ENCODE measurements at places on chromosomes 12 and 14.
A peak's percentile ranks its signal among the peaks of the same experiment; 100 is the strongest.

DNA sequence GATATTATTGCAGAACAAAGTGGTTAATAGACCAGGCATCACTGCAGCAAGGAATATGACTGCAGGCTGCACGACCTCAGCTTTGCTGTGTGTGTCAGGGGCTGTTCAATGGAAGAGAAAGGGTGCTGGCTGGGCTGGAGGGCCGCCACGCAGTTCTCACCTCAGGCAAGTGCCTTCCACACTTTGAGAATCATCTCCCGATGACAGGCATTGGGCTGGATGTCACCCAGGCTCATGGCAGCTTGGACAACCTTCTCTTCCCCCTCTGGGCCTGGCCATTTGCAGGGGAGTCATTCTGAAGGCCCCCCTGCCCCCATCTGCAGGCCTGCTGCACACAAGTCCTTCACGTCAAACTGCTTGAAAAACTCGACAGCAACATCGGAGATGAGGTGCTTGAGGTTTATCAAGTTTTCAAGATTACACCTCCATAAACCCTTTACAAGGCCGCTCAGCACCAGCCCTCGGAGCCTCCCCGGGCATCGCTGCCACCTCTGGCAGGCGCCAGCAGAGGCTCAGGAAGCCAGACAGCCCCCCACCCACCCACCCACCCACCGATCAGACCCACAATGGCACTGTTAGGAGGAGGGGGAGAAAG is 165.9 kb upstream of the GSC start:
- DNase-seq: no peak

- DNase-seq: peak; percentile 67
These were observed 37.3 kb upstream of the ATXN2 start for GRCh38 chr12:111636209-111636945.

- no peak for DNase-seq
These were observed 230.5 kb downstream of the SLC25A21 start for GRCh38 chr14:36941783-36942521.

- DNase-seq: no peak
These were observed 196.2 kb downstream of the ZFP36L1 start for GRCh38 chr14:68596701-68597100.

DNA sequence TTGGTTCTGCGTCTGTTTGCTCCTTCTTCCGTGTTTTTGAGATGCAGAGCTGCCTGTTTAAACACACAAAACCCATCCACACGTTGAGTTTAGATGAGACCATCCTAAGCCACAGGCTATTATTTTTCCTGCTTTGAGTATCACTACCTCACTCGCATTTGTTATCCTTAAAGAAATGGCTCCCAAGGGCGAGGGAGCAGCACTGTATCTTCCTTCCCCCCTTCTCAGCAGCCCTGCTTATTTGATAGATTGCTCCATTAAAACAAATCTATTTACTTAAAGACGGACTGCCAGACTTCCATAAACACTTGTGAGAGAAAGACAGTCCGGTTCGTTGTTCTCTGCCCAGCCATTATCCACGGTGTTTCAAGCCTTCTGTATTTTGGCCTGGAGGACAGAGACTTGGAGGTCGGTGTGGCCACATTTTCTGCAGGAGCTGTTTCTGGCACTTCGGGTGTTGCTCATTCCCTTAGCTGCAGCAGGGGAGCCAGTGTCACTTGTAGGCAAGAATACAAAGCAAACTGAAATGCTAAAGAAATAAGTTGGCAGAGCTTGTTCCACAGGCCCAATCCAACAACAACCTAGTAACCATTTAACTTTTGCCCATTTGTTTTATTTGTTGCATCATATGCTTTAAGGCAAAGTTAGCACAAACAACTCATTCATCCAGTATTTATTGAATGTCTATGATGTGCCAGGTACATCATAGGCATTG is 275.4 kb downstream of the TTC6 start:
- DNase-seq: peak; percentile 21

DNA sequence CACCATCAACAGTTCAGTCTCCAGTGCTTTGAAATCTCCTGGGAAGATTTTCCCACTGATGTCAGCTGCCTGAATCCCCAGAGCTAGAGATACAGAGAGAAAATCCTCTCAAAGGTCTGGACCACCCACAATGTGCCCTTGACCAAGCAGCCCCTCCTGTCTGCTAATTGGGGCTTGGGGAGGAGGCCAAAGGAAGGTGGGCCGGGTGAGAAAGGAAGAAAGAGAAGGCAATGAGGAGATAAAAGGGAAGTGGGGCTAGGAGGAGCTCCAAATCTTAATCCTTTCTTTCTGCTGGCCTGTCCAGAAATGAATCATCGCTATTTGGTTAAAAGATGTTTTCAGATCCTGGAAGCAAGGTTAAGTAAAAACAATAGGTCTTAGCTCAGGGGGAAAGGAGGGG is 322.9 kb downstream of the BCL11B start:
- no peak for DNase-seq

DNA sequence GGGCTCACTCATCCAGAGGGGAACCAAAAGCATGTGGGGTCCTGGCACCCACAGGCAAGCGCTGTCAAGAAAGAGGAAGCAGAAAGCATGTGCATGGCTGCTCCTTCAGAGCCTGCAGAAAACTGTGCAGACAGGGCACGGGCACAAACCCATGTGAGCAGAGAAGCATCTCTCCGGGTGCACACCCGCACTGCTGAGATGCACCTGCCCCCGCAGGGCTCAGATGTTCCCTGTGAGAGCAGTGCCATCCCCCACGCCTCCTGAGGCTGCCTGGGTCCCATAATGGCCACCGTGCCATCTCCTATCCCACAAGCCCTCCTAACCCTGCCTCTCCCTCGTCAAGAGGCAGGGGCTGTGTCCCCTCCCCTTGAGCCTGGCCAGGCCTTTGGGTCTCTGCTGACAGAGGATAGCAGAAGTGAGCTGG is 32.3 kb upstream of the INF2 start:
- DNase-seq: no peak

DNA sequence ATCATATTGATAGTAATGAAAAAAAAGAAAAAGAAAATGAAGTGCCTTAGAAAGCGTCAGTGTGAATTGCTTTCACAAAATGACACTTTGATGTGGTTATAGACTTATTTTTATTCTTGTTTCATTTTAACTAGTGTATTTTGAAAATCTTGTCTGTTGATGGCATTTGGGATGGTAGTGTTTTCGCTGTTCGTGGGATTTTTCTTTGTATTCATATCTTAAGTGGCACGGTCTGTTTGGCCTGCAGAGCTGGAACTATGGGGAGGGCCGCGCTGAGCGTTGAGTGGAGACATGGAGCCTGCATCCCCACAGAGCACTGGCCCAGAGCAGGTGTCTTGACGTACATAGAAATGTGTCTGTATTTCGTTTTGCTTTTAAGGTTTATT is 61.6 kb downstream of the WDR20 start:
- DNase-seq: no peak

GRCh38 chr14:73209953-73210352 is 27.4 kb upstream of the PAPLN start:
- no peak for DNase-seq

DNA sequence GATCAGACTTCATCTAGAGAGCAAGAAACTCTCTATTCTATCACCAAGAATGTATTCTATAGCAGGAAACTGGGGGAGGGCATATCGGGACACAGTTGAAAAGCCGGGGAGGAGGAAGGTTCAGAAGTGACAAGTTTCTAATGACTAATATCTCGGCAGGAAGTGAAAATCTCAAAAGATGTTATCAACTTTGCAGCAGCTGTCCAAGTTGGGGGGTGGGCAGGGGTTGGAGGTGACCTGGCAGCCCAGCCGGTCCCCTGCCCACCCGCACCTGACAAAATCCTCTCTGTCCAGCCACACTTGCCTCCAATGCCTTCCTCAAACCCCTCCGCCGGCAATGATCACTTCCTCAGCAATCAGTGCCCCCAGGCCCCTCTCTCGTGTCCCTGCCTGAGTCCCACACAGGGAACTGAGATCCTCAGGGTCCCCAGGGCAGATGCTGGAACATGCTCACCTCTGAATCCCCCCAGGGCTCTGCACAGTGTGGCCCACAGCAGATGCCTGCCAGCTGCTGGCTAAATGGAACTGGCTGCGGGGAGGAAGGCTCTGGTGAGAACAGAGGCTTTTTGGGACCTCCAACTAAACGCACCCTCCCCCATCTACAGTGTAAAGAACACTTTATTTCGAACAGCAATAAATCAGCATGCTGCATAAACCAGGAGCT is 43.9 kb downstream of the CCDC88C start:
- peak; percentile 87 for DNase-seq

- DNase-seq: no peak
These were observed 21.0 kb upstream of the MDM2 start for GRCh38 chr12:68786929-68787328.

GRCh38 chr14:70027785-70028428 is 148.7 kb downstream of the SMOC1 start:
- DNase-seq: peak; percentile 95

- no peak for DNase-seq
These were observed 42.4 kb downstream of the PDE3A start for GRCh38 chr12:20410734-20411133.

GRCh38 chr12:24752763-24753462 is 196.0 kb downstream of the BCAT1 start:
- DNase-seq: no peak

GRCh38 chr14:75748336-75748735 is 87.3 kb downstream of the TTLL5 start:
- no peak for DNase-seq

DNA sequence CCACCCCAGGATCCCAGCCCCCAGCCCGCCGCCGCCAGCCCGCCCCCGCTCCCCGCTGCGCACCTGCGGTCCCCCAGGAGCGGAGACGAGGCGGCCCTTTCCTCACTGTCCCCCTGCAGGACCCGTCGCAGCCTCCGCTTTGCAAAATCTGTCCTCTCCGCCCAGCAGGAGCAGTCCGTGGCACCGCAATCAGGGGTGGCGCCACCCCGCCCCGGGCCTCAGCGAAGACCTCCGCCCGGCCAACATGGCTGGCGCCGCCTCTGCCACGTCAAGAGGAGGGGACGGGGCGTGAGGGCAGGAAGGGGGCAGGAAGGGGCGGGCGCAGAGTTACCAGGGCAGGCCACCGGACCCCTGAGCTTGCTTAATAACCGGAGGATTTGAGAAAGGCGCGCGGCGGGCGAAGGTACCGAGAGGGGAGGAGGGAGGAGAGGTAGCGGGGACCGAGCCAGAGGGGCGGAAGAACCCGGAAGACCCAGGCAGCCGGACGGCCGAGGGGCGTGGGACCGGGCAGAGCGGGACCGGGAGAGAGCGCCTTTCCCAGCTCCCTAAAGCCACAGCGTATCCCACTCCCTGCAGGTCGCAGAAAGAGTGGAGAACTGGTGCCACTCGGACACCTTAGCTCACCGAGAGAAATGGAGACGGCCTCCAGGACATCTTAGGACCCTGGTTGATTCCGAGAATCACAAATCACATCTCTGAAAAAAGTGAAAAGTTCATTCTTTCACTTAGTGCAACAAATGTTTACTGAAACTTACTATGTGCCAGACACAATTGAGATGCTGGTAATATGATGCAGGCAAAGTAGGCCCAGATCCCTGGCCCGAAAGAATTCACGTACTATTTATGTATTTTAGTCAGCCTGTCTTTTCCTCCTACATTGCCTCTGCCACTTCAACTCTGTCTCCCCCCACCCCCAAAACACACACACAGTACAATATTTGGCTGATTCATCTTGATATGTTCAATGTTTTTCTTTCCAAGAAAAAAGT is at the start of gene SEC23A:
SEC23A (minus strand) TSS at position 267 of the 989 bp plus-strand sequence. CDS start 7,117 bp downstream, outside the sequence.
- peak; percentile 92 for DNase-seq

GRCh38 chr12:121524196-121524916 is 56.5 kb downstream of the KDM2B start:
- DNase-seq: no peak

- no peak for DNase-seq
These were observed 448.2 kb upstream of the TBX3 start for GRCh38 chr12:115132145-115132544.

GRCh38 chr12:18975933-18976332 is 153.6 kb upstream of the PLEKHA5 start:
- DNase-seq: no peak

GRCh38 chr12:95318071-95318545 is 100.5 kb downstream of the VEZT start:
- DNase-seq: peak; percentile 30

GRCh38 chr12:130119241-130119861 is 42.9 kb upstream of the FZD10 start:
- no peak for DNase-seq

- no peak for DNase-seq
These were observed 485.2 kb downstream of the VRK1 start for GRCh38 chr14:97282210-97283004.

DNA sequence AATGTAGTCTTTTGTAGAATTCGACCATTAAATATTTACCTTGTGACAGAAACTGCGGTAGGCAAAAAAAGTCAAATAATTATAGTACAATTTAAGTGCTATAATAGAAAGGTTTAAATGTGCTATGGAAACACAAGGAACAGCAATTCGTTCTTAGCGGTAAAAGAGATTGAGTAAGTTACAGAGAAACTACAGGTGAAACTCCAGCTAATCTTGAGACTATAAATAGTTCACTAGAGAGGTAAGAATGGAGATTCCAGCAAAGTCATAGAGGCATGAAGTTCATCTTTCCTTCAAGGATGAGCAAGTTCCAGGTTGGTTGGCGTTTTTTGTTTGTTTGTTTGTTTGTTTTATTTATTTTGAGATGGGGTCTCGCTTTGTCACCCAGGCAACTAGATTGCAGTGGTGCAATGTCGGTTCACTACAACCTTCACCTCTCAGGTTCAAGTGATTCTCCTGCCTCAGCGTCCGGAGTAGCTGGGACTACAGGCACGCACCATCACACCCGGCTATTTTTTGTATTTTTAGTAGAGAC is 878 bp upstream of the R3HDM2 start:
- DNase-seq: no peak

DNA sequence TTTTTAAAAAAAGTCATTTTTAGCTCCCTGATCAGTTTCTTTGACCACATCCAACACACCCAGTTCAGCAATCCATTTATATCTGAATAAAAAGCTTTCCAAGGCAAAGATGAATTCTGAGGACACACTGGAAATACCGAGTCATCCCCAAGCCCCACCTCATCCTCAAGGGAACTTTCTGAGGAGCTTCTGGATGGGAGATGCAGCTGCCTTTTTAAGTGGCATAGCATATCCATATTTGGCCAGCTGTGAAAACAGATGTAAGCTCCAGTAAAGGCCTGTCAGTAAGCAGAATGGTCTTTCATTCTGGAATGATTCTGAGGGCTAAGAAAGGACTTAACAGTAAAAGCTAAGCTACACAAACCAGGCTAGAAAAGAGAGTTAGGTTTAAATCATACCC is 18.4 kb downstream of the ZFYVE1 start:
- DNase-seq: no peak

GRCh38 chr14:68282479-68283377 is 463.1 kb downstream of the RAD51B start:
- no peak for DNase-seq

- no peak for DNase-seq
These were observed 37.0 kb downstream of the WASHC3 start for GRCh38 chr12:102024765-102025164.

- peak; percentile 68 for DNase-seq
These were observed 308.7 kb upstream of the DIO3 start for GRCh38 chr14:101252443-101253214.

DNA sequence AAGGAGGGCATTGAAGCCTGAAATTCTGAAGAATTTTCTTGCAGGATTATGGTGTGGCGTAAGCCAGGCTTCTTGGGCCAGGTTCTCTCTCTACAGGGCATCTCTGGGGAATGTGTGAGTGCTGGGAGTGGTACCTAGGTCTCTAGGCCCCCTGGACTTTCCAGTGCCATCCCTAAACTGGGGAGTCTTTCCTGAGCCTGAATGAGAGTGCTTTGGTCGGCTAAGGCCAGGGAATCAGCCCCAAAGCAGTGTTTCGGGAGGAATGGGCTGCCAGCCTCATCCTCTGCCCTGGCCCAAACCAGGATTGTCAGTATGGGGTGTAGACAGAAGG is 93.9 kb downstream of the CALM1 start:
- no peak for DNase-seq

GRCh38 chr12:3200032-3200617 is 122.9 kb downstream of the TSPAN9 start:
- peak; percentile 95 for DNase-seq
